ENCODE measurements at places on chromosomes 16 and 17.

- no peak for DNase-seq
Observed at GRCh38 chr17:74435775-74436359, 4.0 kb downstream of the GPRC5C start.

GRCh38 chr16:9034056-9034455, 57.4 kb upstream of the HAPSTR1 start:
- DNase-seq = no peak

DNA sequence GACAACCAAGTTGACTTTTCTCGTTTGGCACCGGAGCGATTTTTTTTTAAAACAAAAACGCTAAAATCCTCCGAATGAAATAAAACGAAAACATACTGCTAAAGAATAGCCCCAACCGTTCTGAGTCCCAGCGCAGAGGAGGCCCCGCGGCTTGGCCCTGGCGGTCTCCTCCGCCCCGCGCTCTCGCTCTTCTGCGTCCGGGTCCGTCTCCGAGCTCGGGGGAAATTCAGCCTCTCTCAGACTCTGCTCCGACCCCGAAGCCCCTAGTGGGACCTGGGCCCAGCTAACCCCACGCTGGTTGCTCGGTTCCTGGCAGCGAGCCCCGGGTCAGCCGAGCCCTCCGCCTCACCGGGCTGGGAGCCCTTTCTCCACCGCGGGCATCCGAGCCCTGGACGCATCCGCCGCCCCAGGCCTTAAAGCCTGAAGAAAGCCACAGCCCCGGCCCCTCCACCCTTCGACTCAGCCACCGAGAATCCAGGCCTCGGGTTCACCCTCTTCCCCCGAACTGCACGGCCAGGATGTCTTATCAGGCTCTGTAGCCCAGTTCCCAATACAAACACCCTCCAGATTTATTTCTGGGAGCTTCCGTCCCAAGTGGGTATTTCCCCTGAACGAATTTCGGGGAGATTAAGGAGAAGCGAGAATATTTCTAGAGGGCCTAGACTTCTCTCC, 1.2 kb downstream of the TBX2 start:
- DNase-seq = peak; percentile 19

DNA sequence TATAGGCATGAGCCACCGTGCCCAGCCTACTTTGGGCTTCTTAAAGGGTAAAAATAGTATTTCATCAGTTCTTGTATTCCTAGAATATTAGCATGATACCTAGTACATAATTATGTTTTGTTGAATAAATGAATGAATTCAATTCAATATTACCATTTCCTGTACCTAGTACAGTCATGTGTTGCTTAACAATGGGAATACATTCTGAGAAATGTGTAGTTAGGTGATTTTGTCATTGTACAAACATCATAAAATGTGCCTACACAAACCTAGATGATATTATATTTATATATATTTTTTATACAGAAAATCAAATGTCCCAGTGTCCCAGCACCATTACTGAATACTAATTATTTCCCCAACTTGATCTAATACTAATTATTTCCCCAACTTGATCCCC, 85.6 kb upstream of the HAS3 start:
- DNase-seq = no peak

- peak; percentile 18 for DNase-seq
Observed at GRCh38 chr17:15247891-15248529, 17.1 kb downstream of the PMP22 start.

Data from NCI-H526 (cell line).